ENCODE measurements at places on chromosomes 16 and 17.

GRCh38 chr16:81522108-81522701 lies 77.6 kb downstream of the CMIP start:
- no peak for DNase-seq

- no peak for DNase-seq
These were observed 3.9 kb upstream of the DNASE1L2 start for GRCh38 chr16:2232094-2232990.

GRCh38 chr17:48247038-48247437 lies 139.5 kb downstream of the SNX11 start:
- DNase-seq, result no peak

- DNase-seq, result no peak
These were observed 21.4 kb upstream of the SPACA3 start for GRCh38 chr17:32970281-32970680.

GRCh38 chr16:53537626-53538025 lies 34.6 kb upstream of the AKTIP start:
- DNase-seq, result no peak
